ENCODE measurements at places on chromosomes 2 and 18.

- DNase-seq, result peak; percentile 72
Observed at GRCh38 chr2:224956706-224957105, 85.6 kb downstream of the DOCK10 start.

DNA sequence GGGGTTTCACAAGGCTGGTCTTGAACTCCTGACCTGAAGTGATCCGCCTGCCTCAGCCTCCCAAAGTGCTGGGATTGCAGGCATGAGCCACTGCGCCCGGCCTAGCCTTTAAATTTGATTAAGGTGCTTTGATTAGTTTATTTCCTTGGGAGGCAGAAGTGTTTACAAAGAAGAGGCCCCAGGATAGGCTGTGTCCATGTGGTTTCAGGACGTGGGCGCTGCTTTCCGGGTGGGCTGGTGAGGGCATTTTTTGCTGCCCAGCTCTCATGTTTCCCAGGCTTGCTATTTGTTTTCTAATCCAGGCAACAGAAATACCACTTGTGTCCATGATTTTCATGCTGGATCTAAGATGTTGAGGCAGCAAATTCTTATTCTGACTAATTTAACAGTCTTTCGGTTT lies 124.2 kb downstream of the SH3RF3 start:
- no peak for DNase-seq

GRCh38 chr2:207088276-207088675 lies 77.5 kb downstream of the KLF7 start:
- no peak for DNase-seq

DNA sequence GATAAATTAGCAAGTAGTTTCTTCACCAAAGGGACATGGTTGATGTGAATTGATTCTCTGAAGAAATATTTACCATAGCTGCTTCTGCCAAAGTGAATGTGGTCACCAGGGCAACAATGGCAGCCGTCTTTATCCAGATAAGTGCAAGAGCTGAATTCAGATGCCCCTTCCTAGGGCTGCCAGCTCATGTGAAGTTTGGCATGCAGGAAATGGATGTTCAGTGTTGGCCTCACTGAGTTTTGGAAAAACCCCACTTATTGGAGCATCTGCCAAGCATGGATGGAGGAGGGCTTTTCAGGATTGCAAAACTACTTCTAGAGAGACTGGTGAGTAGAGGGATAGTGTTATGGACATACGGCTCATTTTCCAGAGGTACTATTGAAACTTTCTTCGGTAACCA lies 80.8 kb downstream of the FMNL2 start:
- no peak for DNase-seq

DNA sequence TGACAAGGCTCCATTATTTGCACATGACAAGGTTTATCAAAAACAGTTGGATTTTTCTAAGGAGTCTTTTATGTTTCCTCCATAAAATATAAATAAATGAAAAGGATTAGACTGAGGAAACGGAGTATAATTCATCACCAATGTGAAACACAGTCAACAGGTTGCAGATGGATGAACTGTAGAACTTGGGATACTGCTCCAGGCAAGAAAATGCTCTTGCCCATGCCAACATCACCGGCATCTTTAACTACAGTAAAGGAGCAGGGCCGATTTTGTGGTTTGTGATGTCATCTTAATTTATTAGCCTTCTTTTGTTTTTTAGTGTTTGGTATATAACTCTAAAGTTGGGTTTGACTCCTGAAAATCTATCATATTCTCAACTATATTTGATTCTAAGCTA lies 577.3 kb downstream of the EPHA4 start:
- DNase-seq, result no peak

GRCh38 chr2:237281836-237282306 lies 132.1 kb downstream of the COL6A3 start:
- no peak for DNase-seq

Measured in NCI-H2171 treated with DMSO at 0.1 percent for 48 hours (cell line).